ENCODE measurements at places on chromosomes 13 and 19. TPM values are rescaled to one million over a fixed set of nuclear protein-coding genes. Genes with fewer than 3 reads are reported as not detected.

CDKN2D gene
- total RNA-seq = 9.2 TPM

PSG11 gene
- total RNA-seq = not detected

PAK4 gene
- 9.0 TPM for total RNA-seq

PPP1R13L gene
- 2.8 TPM for total RNA-seq

ZNF560 gene
- total RNA-seq = 0.16 TPM

ACP7 gene
- total RNA-seq = 0.45 TPM

HIPK4 gene
- total RNA-seq = not detected

LIM2 gene
- total RNA-seq = not detected

MTUS2 gene
- total RNA-seq = 0.36 TPM

KLK1 gene
- not detected for total RNA-seq

LYL1 gene
- total RNA-seq = 1.4 TPM

KCNRG gene
- total RNA-seq = 1.4 TPM

KASH5 gene
- total RNA-seq = not detected

PLIN5 gene
- not detected for total RNA-seq

POSTN gene
- total RNA-seq = 546 TPM
